ENCODE measurements at places on chromosomes 3 and 15.

DNA sequence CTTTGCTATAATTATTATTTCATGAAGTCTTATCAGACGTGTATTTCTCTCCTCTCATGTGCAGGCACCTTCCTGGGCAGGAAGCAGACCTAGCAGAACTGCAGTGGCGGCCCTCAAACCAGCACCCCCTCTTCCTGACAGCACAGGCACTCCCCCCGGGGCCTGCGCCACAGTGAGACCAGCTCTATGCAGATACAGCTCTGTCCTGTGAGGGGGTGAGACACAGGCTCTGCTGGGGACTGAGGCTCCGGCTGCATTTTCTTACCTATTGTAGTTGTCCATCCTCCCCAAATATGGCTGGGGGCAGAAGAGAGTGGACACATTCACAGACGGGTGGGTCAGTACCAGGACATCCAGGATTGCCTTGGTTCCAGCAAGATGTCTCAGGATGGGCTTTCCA, 5.0 kb downstream of the CISH start:
- no peak for DNase-seq

DNA sequence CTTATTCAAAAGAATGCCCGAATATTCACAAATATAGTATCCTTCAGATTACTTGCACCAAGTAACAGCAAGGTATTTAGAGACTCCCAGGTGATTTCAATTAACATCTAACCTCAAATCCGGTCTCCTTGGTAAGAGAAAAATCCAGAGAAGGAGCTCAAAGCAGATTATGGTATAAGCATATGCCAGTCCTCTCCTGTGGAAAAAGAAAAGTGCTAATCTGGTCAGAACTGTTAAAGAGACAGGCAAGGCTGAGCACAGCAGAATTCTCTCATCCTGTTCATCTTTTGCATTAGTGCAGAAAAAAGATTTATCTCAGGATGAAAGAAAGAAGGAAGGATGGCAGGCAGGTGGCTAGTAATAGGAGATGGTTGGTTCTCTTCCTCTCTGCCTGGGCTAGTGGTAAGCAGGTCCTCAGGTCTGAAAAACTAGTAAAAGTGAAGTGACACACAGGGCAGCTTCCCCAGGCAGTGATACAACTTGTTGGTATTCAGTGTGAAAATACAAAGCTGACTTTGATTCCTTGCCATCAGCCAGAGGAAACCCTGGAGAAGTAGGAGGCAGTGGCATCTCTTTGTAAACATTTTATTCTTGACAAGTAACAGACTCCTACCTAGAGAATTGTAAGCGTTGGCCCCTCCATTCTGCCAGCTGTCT, 14.2 kb downstream of the ATXN7 start:
- DNase-seq, result no peak

GRCh38 chr3:37295925-37296324, 121.5 kb upstream of the LRRFIP2 start:
- DNase-seq, result peak; percentile 51

GRCh38 chr3:126679831-126680666, 24.0 kb upstream of the CHCHD6 start:
- DNase-seq, result peak; percentile 38

DNA sequence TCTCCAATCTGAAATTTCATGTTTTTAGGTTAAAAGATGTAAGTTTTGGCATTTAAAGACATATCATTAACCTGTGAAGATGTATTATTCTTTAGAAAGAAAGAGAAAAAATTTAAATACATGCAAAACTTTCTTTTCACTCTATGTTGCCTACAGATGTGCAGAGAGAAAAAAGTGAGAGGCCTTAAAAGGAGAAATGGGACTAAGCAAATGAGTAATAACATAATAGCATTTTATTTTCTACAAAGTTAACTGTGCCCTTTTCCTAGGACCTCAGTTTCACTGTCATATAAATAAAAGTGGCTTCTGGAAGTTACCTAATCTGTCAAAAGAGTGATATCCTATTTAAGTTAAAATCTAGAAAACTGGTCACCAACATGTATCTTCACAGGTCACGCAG, 16.1 kb downstream of the DAZL start:
- DNase-seq, result no peak

- peak; percentile 56 for DNase-seq
Observed at GRCh38 chr15:36472672-36473071, 106.8 kb upstream of the CDIN1 start.

DNA sequence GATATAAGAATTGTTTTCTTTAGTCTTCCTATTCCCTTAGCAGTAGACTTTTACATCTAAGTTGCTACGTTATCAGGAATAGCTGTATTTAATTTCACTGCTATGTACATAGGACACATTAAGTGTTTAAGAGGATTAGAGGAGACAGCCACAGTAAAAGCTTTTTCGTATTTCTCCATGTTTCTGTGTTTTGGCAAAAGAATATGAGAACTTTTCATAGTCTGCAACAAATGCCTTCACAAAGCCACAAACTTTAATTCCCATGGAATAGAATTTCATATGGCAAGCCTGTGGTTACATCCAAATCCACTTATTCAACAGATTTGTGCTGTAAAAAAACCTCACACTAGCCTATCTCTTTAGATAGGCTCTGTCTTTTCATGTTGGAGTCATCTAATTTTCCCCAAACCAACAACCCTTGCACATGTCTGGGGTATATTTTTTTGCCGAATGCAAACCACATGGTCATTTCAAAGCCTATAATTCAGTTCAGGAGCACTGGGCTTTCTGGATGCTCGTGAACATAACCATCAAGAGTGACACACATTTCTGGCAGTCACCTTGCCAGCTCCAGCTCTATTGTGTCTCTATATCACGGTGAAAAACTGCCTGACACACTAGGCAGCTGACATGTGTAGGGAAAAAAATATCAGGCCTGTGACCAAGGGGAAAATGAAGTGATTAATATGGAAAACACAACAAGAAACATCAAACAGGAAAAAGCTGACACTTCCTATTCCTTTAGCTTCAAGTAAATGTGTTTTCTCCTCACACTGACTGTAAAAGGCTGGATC, 19.2 kb downstream of the PLD1 start:
- DNase-seq, result peak; percentile 31

DNA sequence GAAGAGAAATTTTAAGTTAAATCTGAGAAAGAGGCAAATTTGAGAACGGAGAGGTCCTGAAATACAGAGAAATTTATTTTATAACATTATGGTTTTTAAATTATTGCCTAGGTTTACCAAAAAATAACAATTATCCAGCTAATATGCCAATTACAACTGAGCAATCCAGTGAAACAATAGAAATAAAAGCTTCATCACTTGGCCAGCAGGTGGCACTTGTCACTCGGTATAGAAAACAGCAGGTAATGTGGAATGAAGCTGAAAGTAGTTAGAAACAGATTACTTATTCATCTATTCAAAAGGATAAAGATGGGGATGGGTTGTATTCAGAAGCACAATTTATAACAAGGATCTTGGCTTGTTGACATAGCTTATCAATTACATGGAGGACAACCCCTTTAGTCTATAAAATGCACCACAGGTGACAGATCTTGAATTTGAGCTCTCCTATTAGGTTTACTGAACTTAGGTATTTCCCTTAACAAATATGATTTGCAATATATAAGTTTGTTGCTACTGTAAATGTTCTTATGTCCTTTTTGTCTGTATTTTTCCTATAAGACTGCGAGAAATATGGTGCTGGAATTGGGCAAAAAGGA, 70.1 kb upstream of the GUCA1C start:
- DNase-seq, result peak; percentile 44

DNA sequence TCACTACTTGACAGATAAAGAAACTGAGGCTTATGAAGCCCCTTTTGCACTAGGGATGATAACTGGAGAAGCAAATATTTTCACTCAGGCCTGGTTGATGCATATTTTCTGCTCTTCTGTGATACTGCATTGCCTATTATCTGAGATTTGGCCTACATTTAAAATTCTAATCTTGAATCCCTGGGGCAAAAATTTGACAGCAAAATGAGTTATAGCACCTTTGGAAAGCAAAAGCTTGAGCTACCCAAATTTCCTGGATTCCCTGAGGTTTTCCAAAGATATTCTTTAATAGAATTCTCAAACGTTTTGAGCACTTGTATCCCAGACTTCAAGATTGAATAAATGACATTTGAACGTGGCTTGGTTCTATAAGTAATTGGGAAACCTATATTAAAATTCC, 86.1 kb downstream of the NAALADL2 start:
- no peak for DNase-seq

- DNase-seq, result no peak
Observed at GRCh38 chr3:136239094-136239493, 11.0 kb upstream of the PCCB start.

Data from fibroblast of mammary gland (primary cell).